ENCODE measurements at places on chromosomes 5 and 9.

- DNase-seq: no peak
Observed at GRCh38 chr5:82097-82496, 9.9 kb upstream of the PLEKHG4B start.

- DNase-seq: no peak
Observed at GRCh38 chr5:3187771-3188425, 407.7 kb upstream of the IRX1 start.

DNA sequence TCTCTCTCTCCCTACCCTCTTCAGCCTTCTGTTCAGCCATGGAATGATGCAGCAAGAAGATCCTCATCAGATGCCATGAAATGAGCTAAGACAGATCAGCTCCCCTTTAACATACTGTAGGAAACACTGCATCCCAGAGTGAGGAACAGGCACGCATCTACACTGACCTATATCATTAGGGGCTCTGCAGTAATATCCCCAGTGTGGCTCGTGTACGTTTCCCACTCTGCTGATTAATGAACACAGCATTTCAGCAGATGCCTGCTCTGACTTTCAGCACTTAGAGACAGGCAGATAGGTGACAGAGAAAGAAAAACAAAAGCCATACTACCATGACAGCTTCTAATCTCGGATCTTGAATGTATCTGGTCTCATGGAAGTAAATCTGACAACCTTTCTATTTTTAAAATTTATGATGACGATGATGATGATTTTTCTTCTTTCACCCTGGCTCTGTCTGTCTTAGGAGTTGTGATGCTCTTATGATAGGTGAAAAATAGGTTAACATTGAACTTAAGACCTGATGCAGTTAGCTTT, 750.3 kb downstream of the CDH12 start:
- DNase-seq: no peak

GRCh38 chr5:55554585-55555202, 19.9 kb upstream of the PLPP1 start:
- no peak for DNase-seq

GRCh38 chr5:29982457-29982856, 1211.0 kb upstream of the CDH6 start:
- DNase-seq: no peak

DNA sequence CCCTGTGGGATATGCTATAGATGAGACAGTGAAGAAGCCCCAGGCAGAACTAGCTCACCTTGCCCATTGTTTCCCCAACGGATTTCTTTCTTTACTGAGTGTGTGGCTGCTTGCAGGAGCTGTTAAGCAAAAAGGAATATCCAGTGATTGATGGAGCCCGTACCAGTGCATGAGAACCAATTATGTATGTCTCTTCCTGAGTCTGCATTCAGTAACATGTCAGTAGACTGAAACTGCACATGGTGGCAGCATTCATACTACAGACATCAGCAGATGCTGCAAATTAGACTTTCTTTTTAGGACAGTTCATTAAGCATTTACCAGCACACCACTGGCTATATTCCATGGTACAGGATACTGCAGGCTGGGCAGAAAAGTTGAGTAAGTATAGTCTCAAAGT, 90.3 kb upstream of the PLCXD3 start:
- DNase-seq: no peak

DNA sequence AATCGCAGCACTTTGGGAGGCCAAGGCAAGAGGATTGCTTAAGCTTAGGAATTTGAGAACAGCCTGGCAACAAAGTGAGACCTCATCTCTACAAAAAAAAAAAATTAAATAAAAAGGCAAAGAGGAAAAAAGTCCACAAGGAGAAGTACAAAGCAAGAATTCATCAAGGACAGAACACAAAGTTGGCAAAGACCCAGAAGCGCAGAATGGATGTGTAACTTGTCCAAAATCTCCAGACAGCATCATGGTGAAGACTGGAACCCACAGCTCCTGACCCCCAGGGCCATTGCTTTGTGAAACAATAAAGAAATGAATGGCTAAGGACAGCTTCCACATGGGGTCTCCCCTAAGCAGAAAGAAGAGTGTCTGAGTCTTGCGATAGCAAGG, 7.8 kb downstream of the HSD17B3 start:
- no peak for DNase-seq

DNA sequence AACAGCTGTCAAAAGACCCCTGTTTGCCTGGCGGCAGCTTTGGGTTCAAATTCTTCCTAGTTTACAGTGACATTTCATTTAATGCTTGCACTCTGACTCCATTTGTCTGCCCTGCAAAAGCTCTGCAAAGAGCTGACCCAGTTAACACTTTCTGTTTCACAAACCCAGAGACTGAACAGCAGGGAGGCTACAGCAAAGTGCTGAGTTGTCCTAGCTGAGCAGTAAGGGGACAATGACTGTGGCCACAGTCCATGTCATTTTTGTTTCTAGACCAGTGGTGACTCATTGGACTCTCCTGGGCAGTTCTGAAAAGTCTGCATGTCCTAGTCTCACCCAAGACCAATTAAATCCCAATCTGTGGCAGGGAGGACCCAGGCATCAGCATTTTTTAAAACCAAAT, 994.8 kb upstream of the WWC1 start:
- DNase-seq: no peak

- DNase-seq: peak; percentile 5
Observed at GRCh38 chr5:135216471-135217343, 182.3 kb downstream of the MACROH2A1 start.

DNA sequence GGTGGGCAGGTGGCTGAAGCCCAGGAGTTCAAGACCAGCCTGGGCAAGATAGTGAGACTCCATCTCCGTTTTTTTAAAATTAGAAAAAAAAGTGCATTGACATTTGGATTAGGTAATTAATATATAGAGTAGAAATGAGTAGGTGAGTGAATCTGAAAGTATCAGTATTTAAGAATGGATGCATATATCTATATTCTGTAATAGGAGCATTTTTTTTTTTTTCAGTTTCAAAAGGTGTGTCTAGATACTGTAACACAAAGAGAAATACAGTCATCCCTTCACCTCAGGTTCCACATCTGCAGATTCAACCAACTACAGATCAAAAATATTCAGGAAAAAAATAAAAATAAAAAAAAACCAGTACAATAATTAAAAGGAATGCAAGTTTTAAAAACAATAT, 50.8 kb downstream of the RBM27 start:
- no peak for DNase-seq

- no peak for DNase-seq
Observed at GRCh38 chr5:112642885-112643284, 94.8 kb upstream of the APC start.

All from WERI-Rb-1 (cell line).